ENCODE measurements at places on chromosomes 5 and 9.

- no peaks in the 10 kb centered on the region for H3K36me3 ChIP-seq
- DNase-seq: no peak
- no peaks in the 10 kb centered on the region for H3K27me3 ChIP-seq
- H3K4me3 ChIP-seq: no peak overlapping the region
- no peak overlapping the region for H3K27ac ChIP-seq
Measured at GRCh38 chr9:104911032-104911607, 16.8 kb downstream of the ABCA1 start.

- H3K27me3 ChIP-seq: no peaks in the 10 kb centered on the region
- no peak overlapping the region for H3K27ac ChIP-seq
- H3K4me3 ChIP-seq: no peak overlapping the region
- no peak for DNase-seq
- H3K36me3 ChIP-seq: no peaks in the 10 kb centered on the region
- no peaks in the 10 kb centered on the region for H3K4me1 ChIP-seq
Measured at GRCh38 chr5:82074950-82075349, 103.1 kb downstream of the ATG10 start.

GRCh38 chr5:84706678-84707641 lies 322.3 kb upstream of the EDIL3 start:
- no peak for DNase-seq
- no peaks in the 10 kb centered on the region for H3K4me1 ChIP-seq
- H3K27me3 ChIP-seq: no peaks in the 10 kb centered on the region
- no peak overlapping the region for H3K4me3 ChIP-seq

DNA sequence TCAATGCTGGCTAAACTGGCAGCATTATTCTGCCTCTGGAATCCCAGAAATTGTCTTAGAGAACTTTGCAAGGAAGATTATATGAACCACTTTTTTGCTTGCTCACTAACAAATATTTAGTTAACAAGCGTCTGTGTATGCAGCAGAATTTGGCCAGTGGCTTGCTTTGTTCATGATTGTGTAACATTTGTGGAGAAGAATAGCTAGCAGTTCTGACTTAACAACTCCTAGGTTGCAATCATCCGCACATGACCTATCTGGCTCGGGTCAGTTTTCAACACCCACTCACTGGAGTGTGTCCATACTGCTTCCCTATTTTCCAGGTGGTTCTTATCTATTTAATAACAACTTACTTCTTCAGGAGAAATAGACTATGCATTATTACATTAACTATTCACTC lies 98.5 kb downstream of the SNX18 start:
- peaks cover 2% of the 10 kb centered on the region for H3K4me1 ChIP-seq
- no peaks in the 10 kb centered on the region for H3K27me3 ChIP-seq
- H3K4me3 ChIP-seq: no peak overlapping the region
- no peak overlapping the region for H3K27ac ChIP-seq
- H3K36me3 ChIP-seq: no peaks in the 10 kb centered on the region

- H3K4me1 ChIP-seq: peaks cover 91% of the 10 kb centered on the region
- no peak for DNase-seq
- H3K27ac ChIP-seq: peak overlapping the region; percentile 80
- peaks cover 5% of the 10 kb centered on the region for H3K36me3 ChIP-seq
- no peak overlapping the region for H3K4me3 ChIP-seq
Measured at GRCh38 chr5:132423438-132423898, 54.0 kb downstream of the SLC22A5 start.

DNA sequence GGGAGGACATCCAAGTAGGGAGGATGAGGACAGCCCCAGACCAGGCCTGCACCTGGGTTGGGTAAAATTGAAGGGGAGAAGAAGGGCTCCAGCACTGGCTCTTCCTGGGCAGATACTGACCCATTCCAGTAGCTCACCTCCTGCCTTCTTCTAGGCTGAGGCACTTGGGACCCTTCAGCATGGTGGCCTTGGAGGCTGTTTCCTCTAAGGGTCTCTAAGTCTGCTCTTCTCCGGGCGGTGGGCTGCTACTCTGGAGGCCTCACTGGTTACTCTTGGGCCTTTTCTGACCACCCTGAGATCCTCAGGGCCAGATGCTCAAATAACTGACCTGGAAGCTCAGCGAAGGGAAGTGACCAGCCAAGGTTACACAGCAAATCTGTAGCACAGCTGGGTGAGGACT lies 2.8 kb upstream of the TIFAB start:
- DNase-seq: no peak
- no peaks in the 10 kb centered on the region for H3K36me3 ChIP-seq
- H3K4me1 ChIP-seq: no peaks in the 10 kb centered on the region
- H3K27me3 ChIP-seq: peaks cover 5% of the 10 kb centered on the region
- H3K4me3 ChIP-seq: no peak overlapping the region
- no peak overlapping the region for H3K27ac ChIP-seq

GRCh38 chr5:55173687-55174230 lies 782 bp upstream of the CDC20B start:
- H3K27me3 ChIP-seq: peaks cover 41% of the 10 kb centered on the region
- H3K27ac ChIP-seq: no peak overlapping the region
- DNase-seq: no peak
- no peak overlapping the region for H3K4me3 ChIP-seq
- peaks cover 24% of the 10 kb centered on the region for H3K4me1 ChIP-seq

GRCh38 chr9:99438596-99438995 lies 216.5 kb downstream of the SEC61B start:
- no peaks in the 10 kb centered on the region for H3K4me1 ChIP-seq
- no peaks in the 10 kb centered on the region for H3K27me3 ChIP-seq
- no peak overlapping the region for H3K27ac ChIP-seq
- no peak overlapping the region for H3K4me3 ChIP-seq
- H3K36me3 ChIP-seq: no peaks in the 10 kb centered on the region
- no peak for DNase-seq

- H3K4me3 ChIP-seq: no peak overlapping the region
- no peak for DNase-seq
- H3K27ac ChIP-seq: no peak overlapping the region
- H3K4me1 ChIP-seq: no peaks in the 10 kb centered on the region
Measured at GRCh38 chr9:32405506-32405905, 21.1 kb downstream of the ACO1 start.

GRCh38 chr9:5510360-5510931 lies at the start of gene PDCD1LG2:
PDCD1LG2 (plus strand) TSS chr9:5510531; CDS start chr9:5522547, 12,016 bp downstream.
- DNase-seq: no peak
- H3K4me3 ChIP-seq: peak within 1 kb of the TSS; percentile 10
- H3K27ac ChIP-seq: peak within 1 kb of the TSS; percentile 28
- H3K36me3 ChIP-seq: no peaks in the 10 kb centered on the region

GRCh38 chr9:95261890-95262289 lies 55.6 kb downstream of the FANCC start:
- no peaks in the 10 kb centered on the region for H3K27me3 ChIP-seq
- H3K4me3 ChIP-seq: no peak overlapping the region
- H3K36me3 ChIP-seq: no peaks in the 10 kb centered on the region
- H3K27ac ChIP-seq: no peak overlapping the region
- H3K4me1 ChIP-seq: no peaks in the 10 kb centered on the region

DNA sequence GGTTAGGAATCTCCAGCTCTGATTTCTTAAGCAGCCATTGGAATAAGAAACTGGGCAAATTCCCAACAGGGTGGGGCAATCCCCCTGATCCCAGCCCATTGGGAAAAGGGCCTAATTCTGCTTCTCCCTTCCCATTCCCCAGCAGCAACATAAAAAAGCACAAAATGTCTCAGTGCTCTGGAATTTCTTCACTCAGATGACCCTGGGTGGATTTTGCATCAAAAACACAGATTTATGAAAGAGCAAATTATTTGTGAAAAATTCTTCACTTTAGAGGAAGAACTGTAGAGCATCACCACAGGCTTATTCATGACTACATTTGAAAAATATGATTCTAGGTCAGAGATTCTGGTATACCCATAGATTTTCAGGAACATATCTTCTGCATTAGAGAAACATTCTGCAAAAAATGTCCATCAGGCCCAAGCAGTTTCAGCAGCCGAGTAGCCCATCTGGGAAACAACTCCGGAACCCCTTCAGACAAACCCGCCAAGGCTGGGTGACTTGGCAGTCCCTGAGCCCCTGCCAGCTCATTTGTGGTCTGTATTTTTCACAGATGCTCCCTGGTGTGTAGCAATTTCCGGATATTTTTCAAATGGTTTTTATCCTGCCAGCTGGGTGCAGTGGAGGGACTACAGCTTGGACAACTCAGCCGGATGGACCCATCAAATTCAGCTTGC lies 102.1 kb upstream of the RANBP3L start:
- H3K4me1 ChIP-seq: no peaks in the 10 kb centered on the region
- no peak for DNase-seq
- no peak overlapping the region for H3K27ac ChIP-seq
- no peak overlapping the region for H3K4me3 ChIP-seq

DNA sequence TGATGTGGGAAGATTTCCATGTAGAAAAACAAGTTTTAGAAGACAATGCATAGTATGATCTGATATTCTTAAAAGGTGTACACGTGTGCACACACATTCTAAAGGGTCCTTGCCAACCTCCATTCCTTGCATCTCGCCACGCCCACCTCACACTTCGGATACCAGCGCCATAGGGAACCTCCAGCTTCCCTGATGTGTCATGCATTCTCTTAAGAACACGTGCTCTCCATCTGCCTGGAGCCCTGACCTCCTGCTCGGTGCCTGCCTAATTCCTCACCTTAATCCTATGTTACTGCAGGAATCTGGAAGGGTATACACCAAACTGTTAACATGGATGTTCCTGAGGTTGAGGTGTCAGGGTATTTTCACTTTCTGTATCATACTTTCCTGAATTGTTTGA lies 63.1 kb downstream of the PTCD2 start:
- no peaks in the 10 kb centered on the region for H3K36me3 ChIP-seq
- H3K27me3 ChIP-seq: no peaks in the 10 kb centered on the region
- no peaks in the 10 kb centered on the region for H3K4me1 ChIP-seq
- DNase-seq: no peak

DNA sequence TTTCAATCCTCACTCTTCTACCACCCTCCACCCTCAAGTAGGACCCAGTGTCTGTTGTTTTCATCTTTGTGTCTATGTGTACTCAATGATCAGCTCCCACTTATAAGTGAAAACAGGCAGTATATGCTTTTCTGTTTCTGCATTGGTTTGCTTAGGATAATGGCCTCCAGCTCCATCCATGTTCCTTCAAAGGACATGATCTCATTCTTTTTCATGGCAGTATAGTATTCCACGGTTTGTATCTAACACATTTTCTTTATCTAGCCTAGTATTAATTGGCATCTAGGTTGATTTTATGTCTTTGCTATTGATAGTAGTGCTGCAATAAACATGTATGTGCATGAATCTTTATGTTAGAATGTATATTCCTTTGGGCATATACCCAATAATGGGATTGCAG lies 259.8 kb upstream of the KIF2A start:
- no peaks in the 10 kb centered on the region for H3K36me3 ChIP-seq
- H3K27me3 ChIP-seq: no peaks in the 10 kb centered on the region
- no peaks in the 10 kb centered on the region for H3K4me1 ChIP-seq
- no peak overlapping the region for H3K27ac ChIP-seq
- DNase-seq: no peak

DNA sequence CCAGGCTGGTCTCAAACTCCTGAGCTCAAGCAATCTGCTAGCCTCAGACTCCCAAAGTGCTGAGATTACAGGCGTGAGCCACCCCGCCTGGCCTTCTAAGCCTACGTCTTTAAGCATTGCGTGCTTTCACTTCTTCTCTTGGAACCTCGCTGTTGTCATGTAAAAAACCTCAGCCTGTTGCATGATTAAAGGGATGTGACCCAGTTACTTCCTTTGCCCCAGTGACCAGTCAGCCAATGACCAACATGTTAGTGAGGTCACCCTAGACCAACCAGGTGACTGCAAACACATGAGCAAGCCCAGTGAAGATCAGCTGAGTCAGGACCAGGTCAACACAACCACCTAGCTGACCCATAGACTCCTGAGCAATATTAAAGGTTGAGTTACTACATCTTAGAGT lies 10.5 kb downstream of the KIF4B start:
- H3K27me3 ChIP-seq: no peaks in the 10 kb centered on the region
- no peak overlapping the region for H3K27ac ChIP-seq
- no peak for DNase-seq
- no peak overlapping the region for H3K4me3 ChIP-seq
